Hair follicle dermal papilla cell (primary cell): ENCODE measurements at places on chromosomes 6 and 20. TPM values are rescaled to one million over a fixed set of nuclear protein-coding genes. Genes with fewer than 3 reads are reported as not detected.

HLA-DRB1 gene
- 0.12 and 3.1 TPM in 2 replicates for total RNA-seq

RIN2 gene
- total RNA-seq = 119 and 141 TPM in 2 replicates

BPIFB1 gene
- total RNA-seq = not detected in 2 replicates

MTHFD1L gene
- total RNA-seq = 49.0 and 51.5 TPM in 2 replicates

TENT5A gene
- total RNA-seq = 50.0 and 61.7 TPM in 2 replicates

MYMX gene
- not detected in 2 replicates for total RNA-seq

SLC22A2 gene
- total RNA-seq = not detected in 2 replicates

SIRPB2 gene
- not detected in 2 replicates for total RNA-seq

TMEM200A gene
- 21.3 and 27.1 TPM in 2 replicates for total RNA-seq

SLC17A2 gene
- not detected in 2 replicates for total RNA-seq
